Bronchus fibroblast of lung (primary cell): ENCODE measurements at places on chromosomes 12 and 14. TPM values are rescaled to one million over a fixed set of nuclear protein-coding genes. Genes with fewer than 3 reads are reported as not detected.

The KCNC2 gene
- total RNA-seq, result not detected in 2 replicates

The FAM181A gene
- not detected in 2 replicates for total RNA-seq

The KRT78 gene
- total RNA-seq, result not detected in 2 replicates

The GRIP1 gene
- not detected in 2 replicates for total RNA-seq

The RCOR1 gene
- total RNA-seq, result 6.2 and 7.6 TPM in 2 replicates

The MYL2 gene
- 0.74 TPM in 1 of 2 replicates, not detected in the other for total RNA-seq

The POTEM gene
- total RNA-seq, result not detected in 2 replicates

The MGP gene
- 0.17 and 0.30 TPM in 2 replicates for total RNA-seq

The P2RX2 gene
- total RNA-seq, result not detected in 2 replicates

The TAS2R9 gene
- not detected in 2 replicates for total RNA-seq

The ZNF740 gene
- total RNA-seq, result 5.2 and 5.9 TPM in 2 replicates

The SPIC gene
- not detected in 2 replicates for total RNA-seq

The SLC38A4 gene
- total RNA-seq, result 0.67 and 1.0 TPM in 2 replicates

The KRT1 gene
- total RNA-seq, result not detected in 2 replicates

The TM7SF3 gene
- 42.9 and 47.4 TPM in 2 replicates for total RNA-seq

The HOXC10 gene
- not detected in 2 replicates for total RNA-seq

The STON2 gene
- 0.15 and 0.50 TPM in 2 replicates for total RNA-seq

The TSPAN11 gene
- 0.50 and 1.5 TPM in 2 replicates for total RNA-seq

The HCAR2 gene
- total RNA-seq, result not detected in 2 replicates

The TAS2R20 gene
- under 0.01 TPM in 1 of 2 replicates, not detected in the other for total RNA-seq

The RNASE4 gene
- 12.1 and 12.9 TPM in 2 replicates for total RNA-seq

The MMP19 gene
- total RNA-seq, result 12.4 and 12.6 TPM in 2 replicates

The IGFBP6 gene
- 632 and 635 TPM in 2 replicates for total RNA-seq

The MYO1H gene
- total RNA-seq, result not detected in 2 replicates

The GNS gene
- total RNA-seq, result 60.9 and 61.9 TPM in 2 replicates

The TMEM30B gene
- 1.2 and 2.7 TPM in 2 replicates for total RNA-seq

The SLC25A3 gene
- 830 and 1,140 TPM in 2 replicates for total RNA-seq

The TAS2R13 gene
- total RNA-seq, result 0.15 and 0.17 TPM in 2 replicates

The TMEM119 gene
- 67.8 and 72.6 TPM in 2 replicates for total RNA-seq

The HOXC12 gene
- not detected in 2 replicates for total RNA-seq

The FLRT2 gene
- 2.2 and 6.1 TPM in 2 replicates for total RNA-seq

The SLC16A7 gene
- total RNA-seq, result 15.9 and 22.5 TPM in 2 replicates

The SYT10 gene
- not detected in 2 replicates for total RNA-seq

The TPH2 gene
- not detected in 2 replicates for total RNA-seq

The PIWIL1 gene
- not detected in 2 replicates for total RNA-seq

The SLC17A8 gene
- total RNA-seq, result not detected in 2 replicates

The HELB gene
- 1.2 and 2.9 TPM in 2 replicates for total RNA-seq

The KLRC1 gene
- not detected in 2 replicates for total RNA-seq

The IL23A gene
- total RNA-seq, result 0.15 TPM in 1 of 2 replicates, not detected in the other

The CCDC38 gene
- total RNA-seq, result not detected in 2 replicates
